Activated CD8-positive, alpha-beta memory T cell treated with anti-CD3 and anti-CD28 coated beads, Interleukin-2, amount 50 U/mL, for 4 hours (primary cell): ENCODE measurements at places on chromosomes 5 and 9.

DNA sequence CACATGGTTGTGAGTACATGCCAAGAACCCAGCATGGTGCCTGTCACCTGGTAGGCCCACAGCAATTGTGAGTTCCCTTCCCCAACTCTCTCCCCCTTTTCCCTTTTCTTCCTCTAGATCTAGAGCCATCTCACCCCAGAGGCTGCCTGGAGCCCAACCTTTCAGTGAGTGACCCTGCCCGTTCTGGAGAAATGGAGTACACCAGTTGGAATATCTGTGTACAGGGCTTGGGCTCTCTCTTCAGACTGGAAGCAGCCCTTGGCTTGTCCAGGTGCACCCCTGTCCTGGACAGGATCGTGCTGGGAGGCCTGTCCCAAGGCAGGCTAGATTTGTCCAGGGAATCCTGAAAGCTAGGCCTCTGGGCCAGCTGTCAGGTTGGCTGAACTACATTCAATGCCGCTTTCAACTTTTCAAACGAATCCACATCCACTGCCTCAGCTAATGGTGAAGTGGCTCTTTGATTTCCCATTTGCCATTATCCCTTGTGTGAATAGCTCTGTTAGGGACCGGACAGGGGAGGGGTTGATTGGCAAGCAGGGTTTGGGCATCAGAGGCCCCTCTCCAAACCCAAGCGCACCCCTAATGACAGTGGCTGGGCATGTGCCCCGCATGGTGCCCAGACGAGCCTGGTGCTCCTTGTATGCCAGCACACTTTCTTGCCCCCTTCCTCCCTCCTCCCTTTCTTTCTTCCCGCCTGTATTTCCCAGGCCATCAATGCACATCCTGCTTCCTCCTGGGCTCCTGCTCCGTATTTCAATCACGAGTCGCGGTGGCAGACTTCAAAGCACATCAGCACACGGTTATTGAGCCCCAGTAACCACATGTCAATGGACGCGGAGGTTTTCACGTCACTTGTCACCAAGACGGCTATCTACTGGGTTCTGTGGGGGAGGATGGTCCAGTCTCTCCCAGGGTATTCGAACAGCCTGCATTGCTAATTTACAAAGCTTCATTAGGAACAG, 211.2 kb downstream of the DAB2IP start:
- no peak for DNase-seq

DNA sequence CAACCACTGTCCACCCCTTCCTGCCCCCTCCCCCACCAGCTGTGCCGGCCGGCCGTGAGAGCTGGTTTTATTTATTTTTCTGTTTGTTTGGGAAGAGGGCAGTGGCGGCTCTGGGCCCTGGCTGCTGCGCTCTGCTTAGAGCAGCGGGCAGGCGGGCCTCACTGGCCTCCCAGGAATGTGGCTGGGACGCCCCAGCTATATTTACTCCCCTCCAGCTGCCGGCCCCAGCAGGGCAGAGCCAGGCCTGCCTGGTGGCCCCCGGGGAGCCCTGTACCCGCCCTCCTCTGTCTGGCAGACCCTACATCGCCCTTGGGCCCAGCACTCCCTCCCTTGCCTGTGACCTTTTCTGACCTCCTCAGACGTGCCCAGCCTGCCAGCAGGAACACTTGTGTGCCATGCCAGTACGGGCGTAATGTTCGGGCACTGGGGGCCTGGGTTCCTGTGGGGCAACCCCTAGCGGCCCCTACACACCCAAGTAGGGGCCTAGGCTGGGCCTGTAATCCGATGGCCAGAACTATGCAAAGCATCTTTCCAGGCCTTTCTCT, 7.7 kb downstream of the CXXC5 start:
- DNase-seq, result no peak

- peak; percentile 62 for DNase-seq
Measured at GRCh38 chr5:141605523-141606277, 13.1 kb downstream of the DIAPH1 start.

DNA sequence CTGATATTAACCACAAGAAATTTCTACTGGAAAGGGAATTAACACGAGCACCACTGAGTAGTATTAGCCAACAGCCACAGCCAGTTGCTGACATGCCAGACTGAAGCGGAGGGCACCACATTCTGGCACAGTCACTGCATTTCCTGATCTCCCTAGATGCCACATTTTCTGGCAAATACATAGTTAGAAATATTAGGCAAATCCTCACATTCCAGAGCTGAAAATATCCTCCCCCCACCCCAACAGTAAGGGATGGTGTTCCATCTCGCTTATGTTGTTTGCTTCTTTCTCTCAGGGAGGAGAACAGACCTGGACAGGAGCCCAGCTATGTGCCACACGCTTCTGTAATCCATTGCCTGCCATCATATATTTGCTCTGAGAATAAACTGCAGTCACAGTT, 32.8 kb upstream of the MCTP1 start:
- no peak for DNase-seq

GRCh38 chr9:85416715-85417114, 325.0 kb downstream of the AGTPBP1 start:
- DNase-seq, result no peak

GRCh38 chr5:147084702-147085101, 150.1 kb upstream of the STK32A start:
- no peak for DNase-seq
